Large intestine (tissue), 12 donors: ENCODE measurements at places on chromosomes 2 and 18. TPM values are rescaled to one million over a fixed set of nuclear protein-coding genes. Genes with fewer than 3 reads are reported as not detected.

DNA sequence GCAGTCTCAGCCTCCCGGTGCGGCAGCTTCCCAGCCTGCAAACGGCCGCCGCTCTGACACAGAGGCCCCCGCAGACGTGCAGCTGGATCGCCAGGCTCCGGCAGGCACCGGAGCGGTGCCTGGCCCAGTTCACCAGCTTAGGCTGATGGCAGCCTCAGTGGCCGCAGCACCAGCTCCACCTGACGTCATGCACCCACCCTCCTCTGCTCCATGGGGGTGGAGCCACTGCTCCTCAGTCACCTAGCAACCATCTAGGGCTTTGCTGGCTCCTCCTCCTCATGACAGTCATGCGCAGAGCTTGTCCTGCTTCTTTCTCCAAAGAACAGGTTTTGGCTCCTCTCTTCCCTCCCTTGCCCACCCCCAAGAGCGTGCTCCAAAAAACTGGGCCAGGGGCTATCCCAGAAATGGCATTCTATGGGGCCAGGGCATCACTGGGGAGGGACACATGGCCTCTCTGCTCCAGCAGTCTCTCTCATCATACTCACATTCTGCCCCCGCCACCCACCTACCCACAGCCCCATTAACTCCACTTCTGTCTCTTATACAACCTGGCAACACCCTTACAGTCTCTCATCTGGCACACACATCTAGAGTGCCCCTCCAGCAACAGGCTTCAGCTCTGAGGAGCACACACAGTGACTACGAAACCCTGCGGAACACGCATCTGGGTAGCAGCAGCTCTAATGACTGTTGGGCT is 5.5 kb downstream of the DCTN1 start:
- peaks cover 12% of the 10 kb centered on the region for H3K4me1 ChIP-seq
- DNase-seq, result peak; percentile 72
- H3K36me3 ChIP-seq, result peaks cover 57% of the 10 kb centered on the region
- peak overlapping the region; percentile 19 for H3K27ac ChIP-seq
- peak overlapping the region; percentile 37 for H3K4me3 ChIP-seq

GRCh38 chr2:139924070-139924469 is 1143.9 kb upstream of the NXPH2 start:
- no peak overlapping the region for H3K27ac ChIP-seq
- no peak overlapping the region for H3K4me3 ChIP-seq
- no peaks in the 10 kb centered on the region for H3K27me3 ChIP-seq
- no peak for DNase-seq
- H3K36me3 ChIP-seq, result no peaks in the 10 kb centered on the region

DNA sequence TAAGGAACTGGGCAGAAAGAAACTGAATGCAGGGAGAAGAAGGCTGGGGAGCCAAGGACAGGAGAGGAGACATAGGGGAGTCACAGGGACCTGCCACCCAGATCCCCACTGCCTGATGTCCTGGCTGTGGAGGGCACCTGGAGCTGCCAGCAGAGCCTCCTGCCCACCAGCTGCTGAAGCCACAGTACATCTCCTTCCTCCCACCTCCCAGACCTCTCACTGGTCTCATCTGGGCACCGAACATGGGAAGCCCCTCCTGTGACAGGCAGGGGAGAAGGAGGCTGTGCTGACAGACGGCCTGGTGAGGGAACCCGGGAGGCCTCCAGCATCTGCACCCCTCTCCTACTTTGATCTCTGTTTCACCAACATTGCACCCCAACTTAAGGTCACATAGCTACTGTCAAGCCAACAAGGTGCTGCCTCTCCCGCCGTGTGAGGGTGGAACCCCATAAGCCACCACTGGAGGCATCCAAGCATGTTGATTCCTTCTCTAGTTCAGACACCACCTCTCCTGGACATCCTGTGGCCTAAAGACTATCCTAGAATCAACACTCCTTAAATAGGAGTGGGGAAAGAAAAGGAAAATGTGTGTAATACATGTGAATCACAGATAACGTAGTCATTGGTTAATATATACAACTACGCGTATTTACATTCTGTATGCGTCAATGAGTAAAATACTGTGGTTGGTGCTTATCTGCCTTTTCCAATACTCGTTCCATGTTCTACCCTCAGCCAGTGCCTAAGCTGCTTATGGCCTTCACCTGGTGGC is 3.5 kb upstream of the RNPEPL1 start:
- H3K36me3 ChIP-seq, result no peaks in the 10 kb centered on the region
- H3K4me3 ChIP-seq, result no peak overlapping the region
- H3K27ac ChIP-seq, result peak overlapping the region; percentile 96
- DNase-seq, result peak; percentile 23
- peaks cover 46% of the 10 kb centered on the region for H3K4me1 ChIP-seq

MARCHF7 gene
- polyA plus RNA-seq, result 79.0 TPM

GRCh38 chr2:199982126-199982843 is 26.9 kb downstream of the MAIP1 start:
- H3K4me3 ChIP-seq, result no peak overlapping the region
- DNase-seq, result no peak
- no peaks in the 10 kb centered on the region for H3K27me3 ChIP-seq
- peaks cover 22% of the 10 kb centered on the region for H3K4me1 ChIP-seq

- H3K4me3 ChIP-seq, result no peak overlapping the region
- DNase-seq, result no peak
- no peak overlapping the region for H3K27ac ChIP-seq
- H3K27me3 ChIP-seq, result no peaks in the 10 kb centered on the region
- H3K36me3 ChIP-seq, result no peaks in the 10 kb centered on the region
Observed at GRCh38 chr2:83689402-83689801, 769.7 kb downstream of the SUCLG1 start.

DNA sequence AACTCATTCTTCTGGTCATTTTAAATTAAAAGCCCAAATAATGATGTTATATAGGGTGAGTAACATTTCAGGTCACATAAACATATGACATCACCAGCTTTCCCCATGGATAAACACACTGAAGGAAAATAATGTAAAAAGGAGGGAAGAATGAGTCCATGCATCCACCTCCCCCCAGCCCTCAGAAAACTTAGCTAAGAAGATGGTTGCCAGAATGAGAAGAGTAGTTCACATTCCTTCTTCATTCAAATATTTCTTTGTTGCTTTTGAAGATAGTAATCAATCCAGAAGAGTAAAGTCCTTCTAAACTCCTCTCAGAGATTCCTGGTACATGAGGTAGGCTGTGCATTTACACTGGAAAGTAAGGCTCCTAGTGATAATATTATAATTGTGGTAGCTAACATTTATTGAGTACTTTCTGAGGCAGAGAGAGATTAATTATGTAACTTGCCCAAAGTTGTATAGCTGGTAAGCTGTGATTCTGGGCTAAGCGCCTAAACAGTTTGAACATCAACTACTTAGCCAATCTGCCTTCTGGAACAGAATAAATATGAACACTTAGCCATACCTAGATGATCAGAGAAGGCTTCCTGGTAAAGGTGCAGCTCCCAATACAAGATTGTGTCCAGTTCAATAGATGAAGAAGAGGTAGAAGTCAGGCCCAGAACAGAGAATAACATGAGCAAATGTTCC is 256.7 kb upstream of the FN1 start:
- H3K27ac ChIP-seq, result no peak overlapping the region
- no peak for DNase-seq
- no peaks in the 10 kb centered on the region for H3K27me3 ChIP-seq

DNA sequence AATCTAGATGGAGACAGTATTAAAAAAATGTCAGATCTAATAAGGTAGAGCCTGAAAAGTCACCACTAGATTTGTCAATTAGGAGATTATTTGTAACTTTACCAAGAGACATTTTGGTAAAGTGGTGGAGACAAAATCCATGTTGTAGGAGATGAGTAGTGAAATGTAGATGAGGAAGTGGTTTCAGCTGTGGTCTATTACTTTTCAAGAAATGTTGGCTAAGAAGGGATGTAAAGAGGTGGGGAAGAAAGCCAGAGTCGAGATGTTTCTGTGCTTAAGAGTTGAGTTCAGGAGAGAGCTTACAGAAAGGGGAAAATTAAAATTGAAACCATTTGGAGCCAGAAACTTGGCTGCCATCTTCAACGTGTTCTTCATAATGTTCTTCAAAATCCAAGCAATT is 22.2 kb downstream of the ACVR2A start:
- DNase-seq, result no peak
- H3K4me3 ChIP-seq, result no peak overlapping the region
- H3K36me3 ChIP-seq, result no peaks in the 10 kb centered on the region
- no peak overlapping the region for H3K27ac ChIP-seq
- no peaks in the 10 kb centered on the region for H3K4me1 ChIP-seq
